ENCODE measurements at places on chromosomes 16 and 17.

DNA sequence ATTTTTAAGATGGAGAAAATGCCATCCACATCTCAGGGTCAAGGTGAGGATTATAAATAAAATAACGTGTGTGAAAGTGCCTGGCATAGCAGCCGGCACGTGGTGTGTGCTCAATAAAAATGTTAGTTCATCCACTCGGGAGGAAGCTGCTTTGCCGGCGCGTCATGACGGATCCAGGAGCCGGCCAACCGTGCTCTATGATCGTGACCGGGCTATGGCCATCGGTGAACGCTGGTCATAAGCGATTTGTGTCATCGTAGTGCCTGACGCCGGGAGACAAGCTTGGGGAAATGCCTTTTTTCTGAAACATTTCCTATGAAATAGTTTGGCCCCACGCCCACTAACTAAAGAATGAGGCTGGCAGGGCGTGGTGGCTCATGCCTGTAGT, 74.0 kb downstream of the CMC2 start:
- no peak for DNase-seq

- DNase-seq = no peak
These were observed 73.8 kb downstream of the XYLT1 start for GRCh38 chr16:17396762-17397498.

DNA sequence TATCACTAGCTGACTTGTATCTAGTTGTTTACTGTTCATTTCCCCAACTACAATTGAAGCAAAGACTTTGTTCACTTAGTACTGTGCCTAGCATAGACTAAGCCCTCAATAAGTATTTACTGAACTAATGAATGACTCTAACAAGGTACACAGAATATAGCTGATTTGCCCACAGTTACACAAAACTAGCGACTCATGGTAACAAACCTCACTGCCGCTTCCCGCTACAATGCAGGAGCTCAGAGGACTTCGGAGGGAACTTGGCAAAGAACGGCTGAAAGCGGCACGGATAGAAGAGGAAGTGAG, 524 bp downstream of the EFTUD2 start:
- no peak for DNase-seq

- DNase-seq = no peak
These were observed 26.1 kb downstream of the GLG1 start for GRCh38 chr16:74580833-74581232.

DNA sequence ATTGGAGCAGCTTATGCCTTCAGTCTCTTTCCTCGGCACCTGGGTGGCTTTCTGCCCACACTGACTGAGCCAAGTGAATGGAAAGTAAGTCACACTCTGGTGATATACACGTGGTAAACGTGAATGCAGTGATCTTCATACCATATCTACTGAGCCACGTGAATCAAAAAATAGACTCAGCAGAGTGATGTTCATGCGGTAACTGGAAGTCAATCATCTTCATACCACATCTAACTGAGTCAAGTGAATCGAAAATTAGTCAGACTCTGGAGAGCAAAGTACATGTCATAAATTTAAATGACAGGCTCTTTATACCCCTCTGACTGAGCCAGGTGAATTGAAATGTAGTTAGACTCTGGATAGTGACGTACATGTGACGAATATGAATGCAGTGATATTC, 47.1 kb upstream of the ARL4D start:
- no peak for DNase-seq

- no peak for DNase-seq
These were observed 1.8 kb upstream of the CES4A start for GRCh38 chr16:66986559-66986958.

DNA sequence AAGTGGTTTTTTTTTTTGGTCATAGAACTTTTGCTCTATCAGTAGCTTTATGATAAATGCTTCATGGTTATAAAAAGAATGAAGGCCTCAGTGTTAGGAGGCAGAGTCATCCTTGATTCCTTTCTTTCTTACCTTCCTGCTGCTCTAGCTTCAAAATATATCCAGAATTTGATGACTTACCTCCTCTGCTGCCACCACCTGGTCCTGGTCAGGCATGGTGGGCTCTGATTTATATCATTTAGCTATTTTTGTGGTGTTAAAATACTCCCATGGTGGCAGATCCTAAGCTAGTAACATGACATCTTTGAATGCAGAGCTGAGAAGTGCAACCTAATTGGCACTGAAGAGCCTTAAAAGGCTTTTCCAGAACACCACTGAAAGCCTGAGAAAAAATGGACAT, 508.8 kb upstream of the CDH8 start:
- DNase-seq = no peak

DNA sequence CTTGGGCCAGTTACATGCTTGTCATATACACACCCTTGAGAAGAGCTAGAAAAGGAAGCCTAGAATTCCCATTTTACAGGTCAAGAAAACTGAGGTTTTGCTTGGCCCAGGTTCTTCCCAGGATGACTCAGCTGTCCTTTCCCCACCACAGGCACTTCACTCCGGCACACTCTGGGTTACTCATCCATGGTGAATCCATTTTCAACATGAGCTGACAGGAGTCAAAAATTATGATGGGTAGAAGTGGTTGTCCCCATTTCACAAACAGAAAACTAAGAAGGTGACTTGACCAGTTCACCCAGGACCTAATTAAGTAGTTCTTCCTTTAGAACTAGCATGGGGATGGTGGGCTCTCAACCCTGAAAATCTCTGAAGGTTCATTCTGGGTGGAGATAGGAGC, 67.2 kb downstream of the USP22 start:
- no peak for DNase-seq

- no peak for DNase-seq
These were observed 131.7 kb downstream of the TMEM114 start for GRCh38 chr16:8458481-8459046.

GRCh38 chr16:86977076-86977676, 340.0 kb downstream of the C16orf95 start:
- no peak for DNase-seq

GRCh38 chr16:82384949-82385348, 214.9 kb upstream of the MPHOSPH6 start:
- DNase-seq = no peak

Data from stimulated activated CD4-positive, alpha-beta T cell treated with anti-CD3 and anti-CD28 coated beads, TNF-alpha, amount 100 ng/mL, for 24 hours (primary cell).